NCI-H526 treated with DMSO at 0.1 percent for 48 hours (cell line): ENCODE measurements at places on chromosomes 5 and 9.
A peak's percentile ranks its signal among the peaks of the same experiment; 100 is the strongest.

GRCh38 chr5:87120518-87121303 lies 147.0 kb upstream of the RASA1 start:
- no peak for DNase-seq

- DNase-seq: no peak
Observed at GRCh38 chr5:118211606-118212005, 776.7 kb downstream of the DTWD2 start.

DNA sequence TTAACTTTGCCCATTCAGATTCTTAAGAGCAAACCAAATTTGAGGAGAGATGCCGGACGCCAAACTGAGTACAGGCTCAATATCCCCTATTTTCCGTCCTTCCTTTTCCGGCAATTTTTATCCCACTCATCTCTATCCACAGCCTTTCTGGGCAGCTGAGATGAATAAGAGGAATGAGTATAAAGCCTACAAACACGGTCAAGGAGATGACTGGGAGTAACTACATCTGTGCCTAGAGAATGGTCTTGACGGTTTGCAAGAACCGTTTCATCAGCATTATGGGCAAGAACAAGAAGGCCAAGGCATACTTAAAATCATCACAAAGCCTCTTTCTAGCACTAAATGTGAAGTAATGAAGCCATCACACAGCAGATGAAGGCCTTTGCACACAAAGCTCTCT lies 227.3 kb downstream of the DCP2 start:
- no peak for DNase-seq

DNA sequence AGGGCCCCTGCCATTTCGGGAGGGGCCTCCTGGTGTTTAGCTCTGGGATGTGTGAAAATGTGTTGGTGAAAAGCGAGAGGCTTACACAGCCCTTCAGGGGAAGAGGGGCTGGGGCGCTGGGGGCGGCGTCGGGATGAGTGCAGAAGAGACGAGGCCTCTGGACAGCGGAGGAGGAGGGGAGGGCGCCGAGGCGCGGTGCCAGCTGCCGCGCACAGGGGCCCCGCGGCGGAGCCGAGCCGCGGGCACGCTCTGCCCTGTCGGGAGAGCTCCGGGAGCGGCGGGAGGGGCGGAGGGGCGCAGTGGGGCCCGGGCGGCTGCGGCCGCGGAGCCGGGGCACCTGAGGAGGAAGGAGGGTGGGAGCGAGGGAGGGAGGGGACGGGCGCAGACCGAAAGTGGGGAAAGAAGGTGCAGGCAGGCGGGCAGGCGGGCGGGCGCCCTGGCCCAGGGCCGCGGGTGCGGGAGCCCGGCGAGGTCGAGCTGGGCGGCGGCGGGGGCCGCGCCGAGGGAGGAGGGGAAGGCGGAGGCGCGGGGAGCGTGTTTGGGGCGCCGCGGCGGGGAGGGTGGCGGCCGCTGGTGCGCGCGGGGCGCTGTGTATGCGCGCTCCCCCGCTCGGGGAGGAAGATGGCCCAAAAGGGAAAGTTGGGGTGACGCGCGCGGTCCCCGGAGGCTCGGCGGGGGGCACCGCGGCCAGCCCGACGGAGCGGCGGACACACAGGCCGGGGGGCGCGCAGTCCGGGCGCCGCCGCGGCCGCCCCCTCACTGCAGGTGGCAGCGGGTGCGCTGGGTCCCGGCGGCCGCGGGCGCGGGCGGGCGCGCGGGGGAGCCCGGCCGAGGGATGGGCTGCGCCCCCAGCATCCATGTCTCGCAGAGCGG lies at the start of gene PDE8B:
Gene PDE8B (plus strand): TSS at position 590 of the 873 bp plus-strand sequence. CDS start 246 bp downstream, at position 836.
- no peak for DNase-seq

GRCh38 chr5:63960646-63961045 lies 1.6 kb downstream of the HTR1A start:
- no peak for DNase-seq

- peak; percentile 14 for DNase-seq
Observed at GRCh38 chr9:22124263-22125011, 115.3 kb upstream of the CDKN2B start.

DNA sequence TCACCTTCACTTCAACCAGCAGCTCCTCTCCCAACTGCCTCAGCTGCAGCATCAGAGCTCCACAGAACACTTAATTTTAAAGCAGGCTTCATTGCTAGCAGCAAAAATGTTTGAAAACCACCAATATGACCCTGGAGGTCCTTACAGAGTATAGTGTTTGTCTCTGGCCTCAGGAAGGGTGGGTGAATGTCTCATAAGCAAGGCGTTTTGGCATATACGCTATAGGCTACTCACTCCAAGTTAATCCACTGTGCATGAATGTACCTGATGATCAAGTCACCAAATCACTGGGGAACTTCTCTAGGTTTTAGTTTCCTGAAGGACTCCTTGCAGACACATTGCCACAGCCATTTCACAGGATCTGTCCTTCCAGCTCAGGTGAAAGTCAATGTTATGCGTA lies 125.3 kb downstream of the GABBR2 start:
- no peak for DNase-seq

DNA sequence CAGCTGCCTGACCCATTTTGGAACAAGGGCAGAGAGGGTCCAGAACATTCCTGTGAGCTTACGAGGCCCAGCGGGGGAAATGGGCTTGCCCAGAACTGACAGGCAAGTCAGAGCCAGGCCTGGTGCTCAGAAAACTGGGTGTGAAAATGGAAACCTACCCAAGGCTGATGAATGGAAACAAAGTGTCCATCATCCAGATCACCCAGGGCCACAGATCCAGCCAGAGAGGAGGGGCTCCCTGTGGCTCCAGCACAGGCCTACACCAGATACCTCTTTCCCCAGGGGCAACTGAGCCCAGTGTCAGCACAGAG lies 3.1 kb downstream of the CLTB start:
- no peak for DNase-seq

DNA sequence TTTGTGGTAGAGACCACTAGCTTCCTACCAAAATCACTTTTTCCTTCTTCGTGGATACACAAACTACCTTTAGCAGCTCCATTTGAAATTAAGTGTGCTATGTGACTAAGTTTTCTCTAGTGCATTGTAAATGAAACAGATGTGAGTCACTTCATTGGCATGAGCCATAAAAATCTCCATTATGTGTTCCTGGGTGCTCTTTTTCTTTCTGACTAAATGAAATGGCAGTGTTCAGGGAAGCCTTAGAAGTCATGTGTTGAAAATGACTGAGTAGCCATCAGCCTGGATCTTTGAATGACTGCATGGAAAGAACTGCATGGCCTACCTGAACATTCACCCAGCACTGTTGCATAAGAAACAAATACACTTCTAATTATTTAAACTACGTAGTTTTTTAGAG lies 107.9 kb downstream of the NDUFAF2 start:
- no peak for DNase-seq

DNA sequence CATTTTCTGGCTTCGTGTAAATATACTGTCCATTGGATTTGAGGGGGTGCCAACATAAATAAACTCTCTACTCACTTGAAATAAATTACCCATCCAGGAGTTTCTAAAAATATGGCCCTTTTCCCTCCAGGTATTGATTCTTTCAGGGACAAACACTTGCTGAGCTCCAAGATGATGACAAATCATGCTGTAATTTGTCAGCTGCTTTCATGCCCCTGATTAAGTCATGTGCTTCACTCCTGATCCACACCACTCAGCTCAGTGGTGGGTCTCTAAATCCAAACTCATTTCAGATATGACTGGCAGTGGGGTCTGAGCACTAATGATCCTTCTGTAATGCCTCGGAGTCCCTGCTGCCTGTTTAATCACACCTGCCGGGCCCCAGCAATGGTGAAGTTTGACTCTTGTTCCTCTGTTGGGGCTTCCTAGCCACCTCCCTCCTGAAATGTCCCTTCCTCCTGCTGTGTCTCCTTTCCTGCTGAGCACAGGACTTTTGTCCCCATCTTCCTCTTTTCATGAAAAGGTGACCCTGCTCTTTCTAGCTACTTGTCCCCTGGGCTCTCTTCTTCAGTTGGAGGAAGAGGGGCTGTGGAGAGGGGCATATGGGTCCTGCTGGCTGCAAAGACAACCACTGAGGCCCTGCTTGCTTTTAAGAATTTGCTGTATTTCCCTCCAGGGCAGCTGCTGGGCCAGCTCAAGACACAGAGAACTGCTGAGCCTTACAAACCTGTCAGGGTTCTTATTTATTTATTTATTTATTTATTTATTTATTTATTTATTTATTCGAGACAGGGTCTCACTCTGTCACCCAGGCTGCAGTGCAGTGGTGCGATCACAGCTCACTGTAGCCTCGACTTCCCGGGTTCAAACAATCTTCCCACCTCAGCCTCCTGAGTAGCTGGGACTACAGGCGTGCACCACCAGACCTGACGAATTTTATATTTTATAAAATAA lies 200.0 kb downstream of the ATP10B start:
- no peak for DNase-seq

DNA sequence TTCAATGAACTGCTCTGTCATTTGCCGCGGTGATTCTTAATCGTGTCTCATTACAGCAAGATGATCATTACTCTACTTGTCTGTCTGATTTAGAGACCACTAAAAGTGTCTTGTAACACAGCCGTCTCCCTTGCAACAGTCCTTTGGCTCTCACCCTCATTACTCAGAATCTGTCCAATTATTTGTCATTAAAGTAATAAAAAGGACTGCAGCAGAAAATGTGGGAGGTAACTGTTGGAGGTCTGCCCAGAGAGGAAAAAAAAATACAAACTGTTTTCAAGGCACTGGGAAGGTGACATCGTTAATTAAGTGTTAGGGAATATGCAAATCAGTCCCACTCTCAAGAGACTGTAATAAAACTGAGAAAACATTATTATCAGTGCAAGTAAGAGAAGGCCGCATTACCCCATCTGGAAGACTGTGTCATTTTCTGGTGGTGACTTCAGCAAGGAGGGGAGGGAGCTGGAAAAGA lies 281.0 kb downstream of the RASEF start:
- DNase-seq: peak; percentile 8

DNA sequence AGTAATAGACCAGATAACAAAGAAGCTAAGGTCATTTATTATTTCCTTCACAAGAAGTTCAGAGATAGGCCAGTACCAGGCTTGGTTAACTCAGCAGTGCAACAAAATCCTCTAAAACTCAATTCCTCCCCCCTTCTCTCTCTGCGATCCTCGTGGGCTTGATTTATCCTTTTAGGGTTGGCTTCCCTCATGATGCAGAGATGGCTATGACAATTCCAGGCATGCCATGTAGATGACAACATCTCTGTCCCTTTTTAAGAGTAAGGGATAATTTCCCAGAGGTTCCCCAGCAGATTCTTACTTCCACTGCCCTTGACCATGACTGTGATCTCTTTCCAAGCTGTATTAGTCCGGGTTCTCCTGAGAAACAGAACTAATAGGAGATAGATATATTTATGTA lies 28.7 kb upstream of the DAP start:
- no peak for DNase-seq

DNA sequence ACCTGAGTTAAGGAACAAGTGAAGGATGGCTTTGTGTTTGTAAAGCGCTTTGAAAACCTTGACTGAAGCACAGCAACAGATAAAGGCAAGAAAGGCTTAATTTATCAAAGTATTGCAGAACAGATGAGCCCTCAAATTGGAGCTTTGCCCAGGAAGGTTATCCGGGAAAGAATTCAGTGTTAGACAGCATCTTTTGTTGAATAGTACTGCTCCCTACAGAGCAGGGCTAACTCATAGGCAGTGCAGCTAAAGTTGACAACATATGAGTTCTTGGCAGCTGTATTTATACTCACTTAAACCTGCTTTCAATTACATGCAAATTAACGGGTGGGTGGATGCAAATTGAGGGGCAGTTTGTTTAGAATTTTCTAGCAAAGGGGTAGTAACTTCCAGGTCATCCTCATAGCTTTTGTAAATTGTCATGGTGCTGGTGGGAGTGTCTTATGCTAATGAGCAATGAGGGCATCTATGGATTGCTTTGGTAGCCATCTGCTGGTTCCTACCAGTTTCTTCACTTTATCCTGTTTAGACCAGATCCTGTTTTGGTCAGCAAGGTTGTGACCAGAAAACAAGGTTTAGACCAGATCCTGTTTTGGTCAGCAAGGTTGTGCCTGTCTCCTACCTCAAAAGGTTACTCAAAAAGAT lies 105.8 kb downstream of the GDA start:
- DNase-seq: no peak

DNA sequence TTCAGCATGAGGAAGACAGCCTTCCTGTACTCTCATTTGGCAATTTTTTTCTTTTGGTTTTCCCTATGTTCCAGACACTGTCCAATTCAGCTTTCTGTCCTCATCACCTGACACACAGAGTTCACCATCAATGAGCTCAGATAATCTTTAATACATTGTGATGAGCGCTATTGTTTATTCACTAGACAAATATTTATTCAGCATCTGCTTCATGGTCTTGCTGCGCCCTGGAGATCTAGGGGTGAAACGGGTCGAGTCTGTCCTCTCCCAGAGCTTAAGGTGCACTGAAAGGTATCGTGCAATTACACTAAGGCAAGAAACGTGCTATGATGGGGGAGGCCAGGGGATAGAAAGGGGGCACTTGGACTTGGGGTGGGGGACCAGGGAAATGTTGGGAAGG lies 281.6 kb downstream of the ZSWIM6 start:
- no peak for DNase-seq

- no peak for DNase-seq
Observed at GRCh38 chr5:19179571-19179970, 808.4 kb downstream of the CDH18 start.

- DNase-seq: peak; percentile 30
Observed at GRCh38 chr9:69671879-69672595, at the start of gene APBA1. APBA1 (minus strand) TSS chr9:69672371.

- no peak for DNase-seq
Observed at GRCh38 chr5:148969291-148969690, 93.6 kb downstream of the SH3TC2 start.

- no peak for DNase-seq
Observed at GRCh38 chr9:18447131-18447530, 26.8 kb upstream of the ADAMTSL1 start.

- no peak for DNase-seq
Observed at GRCh38 chr9:99181206-99181605, 40.5 kb downstream of the ALG2 start.

DNA sequence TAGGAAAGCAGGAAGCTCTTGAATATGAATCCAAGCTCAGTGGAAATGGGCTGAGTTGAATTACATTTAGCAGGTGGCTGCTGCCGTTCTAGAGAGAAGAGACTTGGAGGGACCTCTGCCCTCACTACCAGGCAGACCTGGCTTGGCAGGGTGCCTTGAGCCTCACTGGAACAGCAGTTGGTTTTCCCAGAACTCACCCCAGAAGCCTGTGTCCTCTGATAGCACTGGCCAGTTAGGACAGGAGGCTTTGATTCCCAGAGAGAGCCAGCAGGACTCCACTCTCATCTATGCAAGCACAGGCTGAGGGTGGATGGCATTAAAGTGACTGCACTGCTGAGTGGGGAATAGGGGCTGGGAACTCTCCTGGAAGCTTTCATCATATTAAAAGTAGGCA lies 54.8 kb downstream of the PWWP2A start:
- no peak for DNase-seq

GRCh38 chr9:128946571-128947276 lies 679 bp downstream of the DOLK start:
- DNase-seq: no peak
